Psoas muscle (tissue), 8 donors: ENCODE measurements at places on chromosomes 16 and 17. TPM values are rescaled to one million over a fixed set of nuclear protein-coding genes. Genes with fewer than 3 reads are reported as not detected.

The C17orf78 gene
- not detected for total RNA-seq

DNA sequence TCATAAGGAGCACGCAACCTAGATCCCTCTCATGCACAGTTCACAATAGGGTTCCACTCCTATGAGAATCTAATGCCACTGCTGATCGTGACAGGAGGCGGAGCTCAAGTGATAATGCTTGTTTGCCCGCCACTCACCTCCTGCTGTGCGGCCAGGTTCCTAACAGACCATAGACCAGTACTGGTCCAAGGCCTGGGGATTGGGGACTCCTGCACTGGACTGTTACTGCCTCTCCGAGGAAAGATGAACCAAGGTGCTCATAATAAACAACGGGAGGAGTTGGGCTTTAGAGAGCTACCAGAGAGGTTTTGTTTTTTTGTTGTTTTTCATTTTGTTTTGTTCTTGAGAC is 58.2 kb downstream of the TK2 start:
- no peaks in the 10 kb centered on the region for H3K36me3 ChIP-seq
- no peak overlapping the region for H3K27ac ChIP-seq
- no peak for DNase-seq
- H3K27me3 ChIP-seq: no peaks in the 10 kb centered on the region
- H3K4me3 ChIP-seq: no peak overlapping the region

- no peaks in the 10 kb centered on the region for H3K27me3 ChIP-seq
- H3K36me3 ChIP-seq: no peaks in the 10 kb centered on the region
- no peak for DNase-seq
- H3K4me1 ChIP-seq: peaks cover 7% of the 10 kb centered on the region
- H3K4me3 ChIP-seq: no peak overlapping the region
These were observed 64.1 kb downstream of the NEUROD2 start for GRCh38 chr17:39543664-39544063.

The PRR35 gene
- total RNA-seq: not detected

The STAT3 gene
- total RNA-seq: 279 TPM

DNA sequence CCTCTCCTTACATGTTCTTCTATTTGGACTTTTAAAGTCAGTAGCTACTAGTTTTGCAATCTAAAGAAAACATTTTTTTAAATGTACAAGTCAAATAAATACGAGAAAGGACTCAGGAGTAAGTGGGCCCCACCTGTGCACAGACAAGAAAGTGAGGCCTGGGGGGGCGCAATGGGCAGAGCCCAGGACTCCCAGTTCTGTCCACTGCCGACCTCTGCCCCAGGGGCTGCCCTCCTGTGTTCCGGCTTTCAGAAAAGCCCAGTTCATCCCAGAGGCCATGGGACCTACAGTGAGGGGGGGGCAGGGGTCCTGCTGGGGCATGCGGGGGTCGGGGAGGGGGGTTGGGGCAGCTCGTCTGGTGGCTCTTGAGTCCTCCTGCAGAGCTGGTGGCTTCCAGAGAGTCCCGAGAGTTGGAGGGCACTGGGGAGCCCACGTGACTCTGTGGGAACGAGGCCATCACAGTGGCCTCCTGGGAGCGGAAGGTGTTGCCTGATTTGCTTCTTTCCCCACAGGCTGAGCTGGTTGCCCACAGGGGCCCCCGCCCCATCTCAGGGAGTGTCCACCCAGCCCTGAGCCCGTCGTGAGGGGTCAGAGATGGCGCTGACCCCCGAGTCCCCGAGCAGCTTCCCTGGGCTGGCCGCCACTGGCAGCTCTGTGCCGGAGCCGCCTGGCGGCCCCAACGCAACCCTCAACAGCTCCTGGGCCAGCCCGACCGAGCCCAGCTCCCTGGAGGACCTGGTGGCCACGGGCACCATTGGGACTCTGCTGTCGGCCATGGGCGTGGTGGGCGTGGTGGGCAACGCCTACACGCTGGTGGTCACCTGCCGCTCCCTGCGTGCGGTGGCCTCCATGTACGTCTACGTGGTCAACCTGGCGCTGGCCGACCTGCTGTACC is 2.4 kb downstream of the UTS2R start:
- no peaks in the 10 kb centered on the region for H3K36me3 ChIP-seq
- no peak overlapping the region for H3K4me3 ChIP-seq
- no peaks in the 10 kb centered on the region for H3K27me3 ChIP-seq
- H3K27ac ChIP-seq: no peak overlapping the region
- H3K4me1 ChIP-seq: peaks cover 12% of the 10 kb centered on the region

The CD300LF gene
- total RNA-seq: not detected
